ENCODE measurements at places on chromosomes 4 and X.

- no peak for DNase-seq
These were observed 831.5 kb downstream of the STIM2 start for GRCh38 chr4:27692158-27692557.

- peak; percentile 43 for DNase-seq
These were observed 100.1 kb downstream of the REPS2 start for GRCh38 chrX:17046478-17047097.

- no peak for DNase-seq
These were observed 222.1 kb downstream of the IL15 start for GRCh38 chr4:141858437-141858836.

DNA sequence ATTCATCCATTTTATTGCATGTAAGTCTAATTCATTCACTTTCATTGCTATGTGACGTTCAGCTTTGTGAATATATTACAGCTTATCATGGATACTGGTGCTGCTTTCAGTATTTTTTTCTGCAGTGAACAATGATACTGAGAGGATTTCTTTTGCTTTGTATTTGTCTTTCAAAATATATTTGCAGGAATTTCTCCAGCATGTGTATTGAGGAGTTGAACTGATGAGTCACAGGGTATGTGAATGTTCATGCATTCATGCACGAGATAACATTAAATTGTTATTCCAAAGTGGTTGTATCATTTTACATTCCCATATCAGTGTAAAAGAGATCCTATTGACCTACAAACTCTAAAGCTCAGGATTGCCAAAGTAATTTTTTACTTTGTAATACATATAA, 283.8 kb upstream of the ARSJ start:
- DNase-seq = no peak

DNA sequence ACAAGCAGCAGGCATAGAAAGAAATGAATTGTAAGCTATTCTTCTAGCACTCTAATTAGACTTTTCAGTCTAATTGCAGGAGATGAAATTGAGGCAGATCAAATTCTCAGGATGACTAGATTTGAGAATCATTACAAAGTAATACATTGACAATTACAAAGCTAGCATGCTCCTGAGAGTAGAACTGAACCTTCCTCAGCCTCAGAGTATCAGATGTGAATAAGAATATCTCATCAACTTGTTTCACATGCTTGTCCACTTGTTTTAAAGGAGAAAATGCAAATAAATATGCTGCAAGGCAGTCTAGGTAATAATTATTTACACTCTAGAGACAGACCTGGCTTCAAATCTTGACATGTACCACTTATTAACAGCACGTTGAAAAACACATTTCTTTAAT, 491.0 kb upstream of the MAGEB2 start:
- no peak for DNase-seq

GRCh38 chr4:23161787-23162186, 469.1 kb downstream of the GBA3 start:
- DNase-seq = no peak

- DNase-seq = no peak
These were observed 214.6 kb upstream of the MAB21L2 start for GRCh38 chr4:150367326-150367725.

DNA sequence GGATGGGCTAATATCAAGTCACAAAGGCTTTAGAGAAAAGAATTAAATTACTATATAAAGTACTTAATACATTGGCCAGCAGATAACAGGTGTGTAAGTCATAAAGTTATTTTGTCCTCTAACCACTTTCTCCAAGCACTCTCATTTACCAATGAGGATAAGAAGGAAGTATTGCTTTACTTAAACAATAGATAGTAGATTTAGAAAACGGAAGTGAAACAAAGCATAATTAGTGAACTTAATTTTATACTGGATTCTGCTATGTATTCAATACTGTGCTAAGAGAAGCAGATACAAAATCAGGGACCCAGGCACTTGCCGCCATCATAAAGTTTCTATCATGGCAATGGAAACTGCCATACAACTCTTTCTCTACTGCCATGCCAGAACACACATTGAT, 24.0 kb downstream of the AFM start:
- DNase-seq = no peak

All from activated CD8-positive, alpha-beta T cell treated with anti-CD3 and anti-CD28 coated beads, Interleukin-2, amount 10 ng/mL, durations not matched to agents 7 days and 5 days (primary cell).